ENCODE measurements at places on chromosomes 13 and 19.
A peak's percentile ranks its signal among the peaks of the same experiment; 100 is the strongest.

DNA sequence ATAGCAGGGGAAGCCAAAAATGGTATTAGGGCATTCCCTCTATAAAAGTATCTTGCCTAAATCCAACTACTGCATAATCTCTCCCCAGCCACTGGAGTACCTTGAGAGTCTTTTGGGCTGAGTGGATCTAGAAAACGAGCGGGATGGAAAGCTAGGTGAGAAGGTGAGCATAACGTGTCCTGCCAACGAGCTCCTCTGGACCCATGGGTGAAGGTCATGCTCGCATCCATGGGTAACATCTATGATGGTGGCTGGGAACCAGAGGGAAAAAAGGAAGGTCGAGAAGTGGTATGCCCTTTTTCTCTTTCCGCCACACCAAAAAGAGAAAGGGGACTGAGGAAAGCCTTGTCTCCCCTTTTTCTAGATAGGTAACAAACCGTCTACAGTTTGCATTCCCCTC is 63.0 kb downstream of the ZNF208 start:
- DNase-seq: no peak

DNA sequence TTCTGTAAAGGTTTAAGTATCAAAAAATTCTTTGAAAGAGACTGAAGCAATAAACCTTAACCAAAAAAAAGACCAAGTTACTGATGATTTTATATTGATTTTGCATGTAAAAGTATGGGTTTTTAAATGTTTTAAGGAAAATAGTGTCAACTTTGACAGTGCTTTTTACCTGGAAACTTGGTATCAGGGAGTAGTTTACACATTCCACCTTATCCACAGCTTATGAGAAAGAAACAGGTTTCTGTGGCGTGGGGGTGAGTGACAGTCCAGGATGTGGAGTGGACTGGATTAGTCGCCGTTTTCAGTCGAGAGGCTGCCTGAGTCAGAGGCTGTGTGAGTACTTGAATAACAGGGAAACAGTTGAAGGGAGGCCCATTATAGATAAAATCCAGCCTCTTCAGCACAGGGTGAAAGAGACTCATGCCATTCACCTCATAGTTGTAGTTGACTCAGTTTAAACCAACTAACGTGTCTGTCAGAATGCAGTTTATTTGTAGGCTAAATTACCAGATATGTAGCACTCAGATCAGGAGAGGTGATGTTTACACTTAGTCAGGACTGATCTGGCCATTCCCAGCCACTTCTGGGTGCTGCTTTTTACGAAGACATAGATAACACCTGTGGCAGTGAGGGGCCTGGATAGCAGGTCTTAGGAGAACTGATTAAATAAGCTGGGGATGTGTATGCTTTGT is 595 bp upstream of the GPR183 start:
- DNase-seq: no peak

GRCh38 chr13:66774046-66774445 is 456.1 kb downstream of the PCDH9 start:
- no peak for DNase-seq

- DNase-seq: no peak
Measured at GRCh38 chr13:101628900-101629299, 176.4 kb downstream of the ITGBL1 start.

DNA sequence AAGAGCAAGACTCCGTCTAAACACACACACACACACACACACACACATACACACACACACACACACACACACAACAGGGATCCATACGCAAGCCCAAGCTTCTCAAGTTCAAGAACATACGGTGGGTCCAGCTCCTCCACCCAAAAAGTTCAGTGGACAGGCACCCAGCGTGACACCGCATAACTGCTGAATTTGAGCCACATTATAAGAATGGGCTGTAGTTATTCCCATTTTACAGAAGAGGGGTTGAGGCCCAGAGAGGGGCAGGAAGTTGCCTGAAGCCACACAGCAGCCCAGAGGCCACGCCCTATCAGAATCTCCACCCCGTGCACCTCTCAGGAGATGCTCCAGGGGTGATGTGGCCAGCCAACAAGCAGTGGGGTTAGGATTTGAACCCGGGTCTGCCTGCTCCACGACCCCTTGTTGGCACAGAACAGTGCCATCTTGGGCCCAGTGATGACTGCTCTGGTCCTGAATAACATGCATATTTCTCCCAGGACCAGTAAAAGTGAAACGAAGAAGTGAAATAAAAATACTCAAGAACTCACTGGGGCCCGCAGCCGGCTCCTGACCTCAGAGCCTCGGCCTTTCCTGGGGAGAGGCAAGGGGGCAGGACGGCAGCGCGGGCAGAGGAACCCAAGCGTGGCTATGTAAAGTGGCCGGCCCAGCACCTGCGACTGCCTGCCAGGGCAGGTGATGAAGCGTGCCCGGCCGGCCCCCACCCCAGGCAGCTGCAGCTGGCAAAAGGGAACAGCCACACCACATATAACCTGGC is 61.9 kb downstream of the AP1M1 start:
- no peak for DNase-seq

DNA sequence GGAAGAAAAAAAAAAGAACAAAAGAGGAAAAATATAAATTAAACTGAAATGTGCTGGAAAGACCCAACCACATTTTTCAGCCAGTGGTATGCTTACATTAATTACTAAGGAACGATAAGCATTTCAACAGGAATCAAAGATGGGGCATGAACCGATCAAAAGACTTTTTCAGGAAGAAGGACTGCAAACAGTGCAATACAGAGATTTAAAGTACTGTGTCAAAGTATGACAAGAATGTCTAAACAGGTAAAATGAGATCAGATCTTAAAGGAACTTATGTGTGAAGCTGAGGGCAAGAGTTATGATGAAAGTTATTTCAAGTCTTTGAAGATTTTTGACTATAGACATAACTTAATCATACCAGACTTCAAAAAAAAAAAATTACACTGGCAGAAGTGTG is 1761.8 kb downstream of the SLITRK5 start:
- DNase-seq: no peak

- DNase-seq: no peak
Measured at GRCh38 chr13:29301027-29301426, 294.5 kb downstream of the SLC7A1 start.

GRCh38 chr13:45807520-45808099 is 43.9 kb downstream of the SIAH3 start:
- peak; percentile 18 for DNase-seq

DNA sequence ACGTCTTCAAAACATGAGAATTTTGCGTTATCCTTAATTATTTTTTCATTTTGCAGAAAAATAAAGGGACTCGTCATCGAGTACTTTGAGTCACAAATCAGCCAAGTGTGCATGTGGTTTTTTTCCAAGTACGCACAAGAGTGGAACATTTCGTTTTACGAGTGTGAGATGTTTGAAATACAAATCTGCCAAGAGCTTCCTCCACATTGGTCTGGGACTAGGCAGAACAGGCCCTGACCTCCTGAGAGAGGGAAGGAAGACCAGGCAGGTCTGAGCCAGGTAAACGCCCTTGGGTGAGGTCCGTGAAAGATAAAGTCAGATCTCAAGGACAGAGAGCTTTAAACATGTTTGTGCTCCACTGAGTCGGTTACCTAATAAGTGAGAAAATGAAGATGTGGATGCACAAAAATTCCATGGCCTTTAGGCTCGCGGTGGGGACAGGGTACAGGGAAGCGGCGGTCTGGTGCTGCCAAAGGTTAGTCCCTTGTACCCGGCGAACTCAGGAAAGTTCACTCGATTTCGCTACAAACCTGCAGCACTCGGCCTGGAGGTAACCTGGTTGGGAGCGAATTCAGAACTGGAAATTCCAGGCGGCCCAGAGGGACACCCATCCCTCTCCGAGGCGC is 473 bp upstream of the ITM2B start:
- peak; percentile 64 for DNase-seq

GRCh38 chr13:43232873-43233265 is 209.5 kb downstream of the DNAJC15 start:
- no peak for DNase-seq

DNA sequence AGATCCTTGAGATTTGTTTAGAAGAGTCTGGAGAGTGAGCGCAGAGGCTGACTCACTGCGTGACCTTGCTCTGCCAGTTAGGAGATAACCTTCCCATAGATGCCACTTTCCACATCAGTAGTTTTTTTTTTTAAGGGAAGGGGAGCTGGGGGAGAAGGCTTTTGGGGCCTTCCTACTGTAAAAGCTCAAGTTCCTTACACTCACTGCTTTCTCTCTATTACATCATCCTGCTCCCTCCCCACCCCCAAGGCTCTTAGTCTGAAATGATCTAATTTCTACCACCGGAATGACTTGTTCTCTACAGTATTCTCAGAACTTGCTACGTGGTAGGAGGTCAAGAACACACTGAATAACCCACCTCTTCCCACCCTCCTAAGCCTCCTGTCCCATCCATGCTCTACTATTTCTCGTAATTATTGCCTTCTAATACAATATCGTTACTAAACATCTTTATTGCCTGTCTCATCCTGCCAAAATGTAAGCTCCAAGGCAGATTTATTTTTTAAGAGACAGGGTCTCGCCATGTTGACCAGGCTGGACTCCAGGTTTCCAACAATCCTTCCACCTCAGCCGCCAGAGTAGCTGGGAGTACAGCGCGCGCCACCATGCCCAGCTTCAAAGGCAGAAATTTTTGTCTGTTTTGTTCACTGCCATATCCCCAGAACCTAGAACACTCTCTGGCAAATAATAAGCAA is 1.2 kb downstream of the LONP1 start:
- DNase-seq: no peak

GRCh38 chr13:82898586-82898985 is 983.7 kb downstream of the SLITRK1 start:
- no peak for DNase-seq

- DNase-seq: no peak
Measured at GRCh38 chr13:105814219-105814901, 721.1 kb downstream of the EFNB2 start.

Data from NCI-H1417 (cell line).